ENCODE measurements at places on chromosomes 7 and 10. TPM values are rescaled to one million over a fixed set of nuclear protein-coding genes. Genes with fewer than 3 reads are reported as not detected.

Gene PRKCQ
- 6.0 TPM for total RNA-seq

DNA sequence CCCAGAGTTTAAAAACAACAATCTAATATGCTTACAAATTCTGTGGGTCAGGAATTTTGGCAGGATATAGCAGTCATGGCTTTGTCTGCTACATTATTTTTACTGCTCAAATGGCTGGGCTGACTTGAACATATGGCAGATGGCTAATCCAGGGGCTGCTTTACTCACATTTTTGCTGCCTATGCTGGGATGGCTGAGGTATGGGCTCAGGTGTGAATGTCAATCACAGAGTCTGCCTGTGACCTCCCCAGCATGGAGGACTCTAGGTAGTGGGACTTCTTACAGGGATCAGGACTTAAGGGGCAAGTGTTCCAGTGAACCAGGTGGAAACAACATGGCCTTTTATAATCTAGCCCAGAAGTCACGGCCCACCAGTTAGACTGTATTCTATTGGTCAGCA, 4.4 kb upstream of the FKBP9 start:
- DNase-seq, result no peak

DNA sequence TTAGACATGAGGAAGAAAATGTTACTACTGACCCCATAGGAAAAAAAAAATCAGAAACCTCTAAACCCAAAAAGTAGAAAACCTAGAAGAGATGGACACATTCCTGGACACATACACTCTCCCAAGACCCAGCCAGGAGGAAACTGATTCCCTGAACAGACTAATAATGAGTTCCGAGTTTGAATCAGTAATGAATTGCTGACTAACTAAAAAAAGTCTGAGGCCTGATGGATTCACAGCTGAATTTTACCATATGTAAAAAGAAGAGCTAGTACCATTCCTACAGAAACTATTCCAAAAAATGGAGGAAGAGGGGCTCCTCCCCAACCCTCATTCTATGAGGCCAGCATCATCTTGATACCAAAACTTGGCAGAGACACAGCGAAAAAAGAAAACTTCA, 75.8 kb downstream of the HBP1 start:
- no peak for DNase-seq

Gene SLC18A3
- total RNA-seq, result not detected

All from body of pancreas (tissue), 4 donors.